ENCODE measurements at places on chromosomes 5 and 9. TPM values are rescaled to one million over a fixed set of nuclear protein-coding genes. Genes with fewer than 3 reads are reported as not detected.

DNA sequence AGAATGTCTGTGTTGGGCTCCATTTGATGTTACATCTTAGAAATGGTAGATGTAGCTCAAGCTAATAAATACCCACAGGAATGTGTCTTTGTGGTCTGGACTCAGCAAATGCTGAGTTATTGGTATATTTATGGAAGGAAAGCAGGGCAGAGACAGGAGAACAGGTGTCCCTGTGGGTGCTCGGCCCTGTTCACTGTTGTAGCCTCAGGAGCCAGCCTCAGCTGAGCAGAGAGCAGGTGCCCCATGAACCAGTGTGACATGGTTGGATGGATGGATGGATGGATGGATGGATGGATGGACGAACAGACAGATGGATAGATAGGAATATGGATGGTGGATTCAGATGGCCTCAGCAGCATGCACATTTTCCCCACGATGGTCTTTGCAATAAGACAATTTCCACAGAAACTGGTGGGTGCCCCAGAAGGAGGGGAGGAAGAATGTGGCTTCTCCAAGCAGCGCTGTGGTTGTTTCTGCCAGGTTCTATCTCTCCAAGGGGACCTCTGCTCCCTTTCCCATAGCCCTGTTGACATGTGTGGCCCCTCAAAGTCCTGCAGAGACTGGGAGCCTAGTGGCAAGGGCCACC, 8.2 kb upstream of the IRF1 start:
- no peaks in the 10 kb centered on the region for H3K27me3 ChIP-seq
- no peaks in the 10 kb centered on the region for H3K36me3 ChIP-seq
- H3K4me3 ChIP-seq, result no peak overlapping the region
- peaks cover 29% of the 10 kb centered on the region for H3K4me1 ChIP-seq
- no peak overlapping the region for H3K27ac ChIP-seq

DNA sequence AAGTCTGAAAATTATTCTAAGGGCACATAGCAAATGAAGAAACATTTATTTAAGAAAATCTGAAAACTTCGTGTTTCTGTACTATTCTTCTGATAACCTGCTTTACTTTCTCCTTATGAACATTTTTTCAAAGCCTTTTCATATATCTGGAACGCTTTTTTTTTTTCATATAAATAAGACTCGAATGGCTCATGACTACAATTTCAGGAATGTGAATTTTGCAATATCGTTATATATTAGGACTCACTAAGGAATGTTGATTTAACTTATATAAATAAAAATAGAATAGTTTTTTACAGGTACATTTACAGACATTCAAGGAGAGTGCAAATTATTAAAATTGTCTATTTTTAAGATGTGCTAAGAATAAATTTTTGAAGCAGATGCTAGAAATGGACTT, 42.9 kb downstream of the GPBP1 start:
- no peaks in the 10 kb centered on the region for H3K4me1 ChIP-seq
- no peak for DNase-seq
- H3K27ac ChIP-seq, result no peak overlapping the region
- H3K4me3 ChIP-seq, result no peak overlapping the region
- H3K36me3 ChIP-seq, result no peaks in the 10 kb centered on the region

GRCh38 chr9:1100945-1101344, 50.8 kb downstream of the DMRT2 start:
- H3K27ac ChIP-seq, result no peak overlapping the region
- H3K4me1 ChIP-seq, result no peaks in the 10 kb centered on the region
- DNase-seq, result peak; percentile 41
- H3K36me3 ChIP-seq, result no peaks in the 10 kb centered on the region

DNA sequence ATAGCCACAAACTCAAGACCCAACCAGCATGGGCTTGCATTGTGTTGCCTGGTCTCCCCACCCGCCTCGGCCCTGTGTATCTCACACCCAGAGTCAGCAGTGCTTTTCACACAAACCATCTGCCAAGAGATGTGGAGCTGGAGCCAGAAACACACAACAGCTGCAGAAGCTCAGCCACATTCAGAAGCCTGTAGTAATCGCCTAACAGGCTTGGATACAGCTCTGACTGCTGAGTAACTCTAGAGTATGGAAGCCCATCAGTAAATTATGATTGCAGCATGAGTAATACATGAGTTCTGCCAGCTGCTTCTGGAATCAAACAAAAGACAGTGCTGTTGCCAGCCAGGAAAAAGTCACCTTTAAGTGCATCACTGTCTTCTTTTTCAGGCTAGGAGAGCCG, 16.0 kb downstream of the TEK start:
- no peak overlapping the region for H3K4me3 ChIP-seq
- no peaks in the 10 kb centered on the region for H3K36me3 ChIP-seq
- no peak overlapping the region for H3K27ac ChIP-seq
- no peaks in the 10 kb centered on the region for H3K4me1 ChIP-seq

DNA sequence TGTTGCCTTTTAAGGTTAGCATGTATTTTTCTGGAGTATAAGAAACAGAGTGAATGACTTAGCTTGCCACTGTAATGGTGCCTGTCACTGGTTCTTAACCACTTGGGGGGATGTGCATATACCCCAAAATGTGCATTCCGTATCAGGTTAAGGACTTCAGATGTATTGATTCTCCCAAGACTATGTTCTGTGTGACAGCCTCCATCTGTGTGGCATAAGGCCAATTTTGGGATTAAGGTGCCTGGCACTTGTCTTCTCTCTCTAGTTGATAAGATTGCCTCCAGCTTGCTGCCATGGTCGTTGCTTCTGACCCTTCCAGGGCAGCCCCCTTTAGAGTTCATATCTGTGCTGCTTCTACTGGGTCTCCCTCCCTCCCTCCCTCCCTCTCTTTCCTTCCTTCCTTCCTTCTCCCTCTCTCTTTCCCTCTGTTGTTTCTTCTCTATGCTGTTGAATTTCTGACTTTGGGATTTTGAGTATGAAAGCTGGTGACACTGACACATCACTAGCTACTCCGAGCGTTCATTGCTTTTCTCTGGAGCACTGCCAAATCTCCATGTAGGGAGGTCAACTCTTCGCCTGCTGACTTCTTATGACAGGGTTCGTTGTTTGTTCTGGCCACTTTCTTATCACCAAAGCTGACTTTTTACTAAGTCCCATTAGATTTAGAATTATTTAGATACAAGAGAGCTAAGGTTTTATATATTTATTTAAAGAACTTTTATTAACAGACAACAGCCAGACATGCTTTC, 31.0 kb downstream of the TNFAIP8 start:
- no peak overlapping the region for H3K4me3 ChIP-seq
- no peaks in the 10 kb centered on the region for H3K36me3 ChIP-seq
- peak; percentile 31 for DNase-seq

- H3K4me3 ChIP-seq, result no peak overlapping the region
- DNase-seq, result no peak
- H3K4me1 ChIP-seq, result no peaks in the 10 kb centered on the region
- H3K36me3 ChIP-seq, result no peaks in the 10 kb centered on the region
These were observed 310.1 kb upstream of the MSX2 start for GRCh38 chr5:174414315-174414710.

GRCh38 chr9:84969084-84969483, 299.6 kb downstream of the NTRK2 start:
- H3K4me3 ChIP-seq, result no peak overlapping the region
- H3K27ac ChIP-seq, result no peak overlapping the region
- H3K4me1 ChIP-seq, result no peaks in the 10 kb centered on the region
- H3K27me3 ChIP-seq, result no peaks in the 10 kb centered on the region

DNA sequence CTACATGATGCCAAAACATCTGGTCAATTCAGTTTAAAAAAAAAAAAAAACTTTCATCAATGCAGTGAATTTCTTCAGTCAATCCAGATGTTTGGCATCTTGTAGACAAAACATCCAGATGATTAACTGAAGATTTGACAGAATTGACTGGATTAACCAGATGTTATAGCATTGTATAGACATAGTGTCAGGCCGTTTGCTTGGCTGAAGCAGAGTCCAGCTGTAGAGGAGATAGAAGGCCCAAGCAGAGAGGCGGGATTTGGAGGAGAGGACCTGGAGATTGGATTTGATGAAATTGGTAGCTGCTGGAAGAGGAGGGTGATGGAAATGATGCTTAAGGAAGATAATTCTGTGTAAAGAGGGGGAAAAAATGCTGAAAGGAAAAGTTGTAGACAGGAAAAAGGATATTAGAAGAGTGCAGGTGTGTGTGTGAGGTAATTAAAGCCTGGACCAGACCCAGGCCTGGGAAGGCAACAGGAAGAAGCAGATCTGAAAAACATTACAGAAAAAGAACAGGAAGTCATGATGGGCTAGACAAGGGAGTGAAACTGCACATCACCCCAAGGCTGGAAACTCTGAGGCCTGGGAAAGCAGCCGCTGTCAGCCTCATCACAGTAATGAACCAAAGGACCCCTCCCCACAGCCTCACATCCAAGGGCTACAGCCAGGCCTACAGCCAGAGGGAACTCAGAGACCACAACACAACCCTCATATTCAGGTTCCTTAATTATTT, 258.3 kb downstream of the CWC27 start:
- H3K4me3 ChIP-seq, result no peak overlapping the region
- H3K27ac ChIP-seq, result no peak overlapping the region
- DNase-seq, result no peak
- H3K27me3 ChIP-seq, result no peaks in the 10 kb centered on the region

DNA sequence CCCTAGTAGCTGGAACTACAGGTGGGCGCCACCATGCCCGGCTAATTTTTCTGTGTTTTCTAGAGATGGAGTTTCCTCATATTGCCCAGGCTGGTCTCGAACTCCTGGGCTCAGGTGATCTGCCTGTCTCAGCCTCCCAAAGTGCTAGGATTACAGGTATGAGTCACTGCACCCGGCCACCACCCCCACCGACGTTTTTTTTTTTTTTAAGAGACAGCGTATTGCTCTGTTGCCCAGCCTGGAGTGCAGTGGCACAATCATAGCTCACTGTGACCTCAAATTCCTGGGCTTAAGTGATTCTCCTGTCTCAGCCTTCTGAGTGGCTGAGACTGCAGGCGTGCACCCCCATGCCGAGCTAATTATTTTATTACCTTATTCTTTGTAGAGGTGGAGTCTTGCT, 38.2 kb downstream of the WDR70 start:
- no peak overlapping the region for H3K4me3 ChIP-seq
- H3K36me3 ChIP-seq, result peaks cover 46% of the 10 kb centered on the region
- DNase-seq, result no peak
- no peaks in the 10 kb centered on the region for H3K4me1 ChIP-seq
- H3K27me3 ChIP-seq, result no peaks in the 10 kb centered on the region

DNA sequence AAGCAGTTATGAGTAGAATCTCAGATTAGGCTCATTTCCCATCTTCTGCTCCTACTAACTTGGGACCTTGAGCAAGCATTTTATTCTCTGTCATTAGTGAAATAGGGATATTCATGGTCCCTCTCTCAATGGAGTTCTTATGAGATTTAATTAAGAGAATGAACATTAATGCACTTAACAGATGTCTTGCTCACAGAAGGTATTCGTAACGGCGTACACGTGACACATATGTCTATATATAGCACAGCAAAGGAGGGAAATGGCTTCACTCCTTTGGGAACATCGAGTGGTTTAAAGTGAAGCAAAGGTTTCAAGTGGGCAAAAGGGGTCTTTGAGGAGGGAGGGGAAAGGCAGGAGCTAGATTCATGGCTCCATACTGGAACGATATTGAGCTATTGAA, 24.6 kb downstream of the KDM4C start:
- H3K4me3 ChIP-seq, result no peak overlapping the region
- H3K27ac ChIP-seq, result no peak overlapping the region
- peaks cover 49% of the 10 kb centered on the region for H3K4me1 ChIP-seq
- no peaks in the 10 kb centered on the region for H3K36me3 ChIP-seq

DNA sequence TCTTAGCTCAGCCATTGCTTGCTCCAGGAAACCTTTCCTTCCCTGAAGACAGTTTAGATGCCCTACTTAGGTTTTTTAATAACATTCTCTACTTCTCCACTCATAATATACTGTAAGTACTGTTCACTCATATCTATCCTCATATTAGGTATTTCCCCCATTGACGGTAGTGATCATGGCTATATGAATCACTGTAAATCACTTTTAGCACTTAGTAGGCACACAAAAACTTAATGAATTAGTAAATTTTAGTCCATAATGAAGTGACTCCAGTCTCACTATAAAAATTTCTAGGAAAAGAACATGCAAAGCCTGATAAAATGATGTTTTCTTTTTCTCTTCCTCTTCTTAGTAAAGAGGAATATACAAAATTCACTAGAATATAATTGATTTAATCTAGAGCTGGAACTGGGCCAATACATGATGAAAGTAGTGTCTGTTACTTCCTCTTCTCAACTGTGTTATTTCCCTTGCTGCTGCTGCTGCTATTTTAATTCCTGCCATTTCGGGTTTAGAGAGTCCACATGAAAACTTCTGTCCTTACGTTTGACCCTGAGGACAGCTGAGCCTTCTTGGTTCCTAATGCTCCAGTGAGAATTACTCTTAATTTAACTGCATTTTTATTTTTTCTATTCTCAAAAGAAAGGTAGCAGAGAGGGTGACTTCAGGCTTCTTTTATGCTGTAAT, 73.5 kb downstream of the LNPEP start:
- H3K4me3 ChIP-seq, result no peak overlapping the region
- H3K27ac ChIP-seq, result no peak overlapping the region
- H3K36me3 ChIP-seq, result no peaks in the 10 kb centered on the region
- DNase-seq, result no peak

DNA sequence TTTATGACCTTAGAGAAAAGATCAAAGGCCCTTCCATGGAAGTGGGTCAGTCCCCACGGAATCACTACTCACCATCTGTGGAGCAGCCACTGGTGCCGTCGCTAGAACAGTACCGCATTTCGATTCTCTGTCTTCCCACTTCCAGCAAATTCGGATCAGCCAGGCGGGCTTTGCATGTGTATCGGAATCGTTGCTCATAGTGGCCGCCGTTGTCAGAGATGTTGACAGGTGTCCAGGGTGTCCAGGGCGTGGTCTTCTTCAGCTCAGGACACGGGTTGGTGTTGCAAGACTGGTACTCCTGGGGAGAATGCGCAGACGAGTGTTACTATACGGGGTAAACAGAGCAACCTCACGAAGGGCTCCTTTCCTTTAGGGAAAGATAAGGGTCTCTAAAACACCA, 479.5 kb downstream of the SEMA5A start:
- H3K4me1 ChIP-seq, result no peaks in the 10 kb centered on the region
- peaks cover 41% of the 10 kb centered on the region for H3K36me3 ChIP-seq
- H3K4me3 ChIP-seq, result no peak overlapping the region
- H3K27me3 ChIP-seq, result no peaks in the 10 kb centered on the region

DNA sequence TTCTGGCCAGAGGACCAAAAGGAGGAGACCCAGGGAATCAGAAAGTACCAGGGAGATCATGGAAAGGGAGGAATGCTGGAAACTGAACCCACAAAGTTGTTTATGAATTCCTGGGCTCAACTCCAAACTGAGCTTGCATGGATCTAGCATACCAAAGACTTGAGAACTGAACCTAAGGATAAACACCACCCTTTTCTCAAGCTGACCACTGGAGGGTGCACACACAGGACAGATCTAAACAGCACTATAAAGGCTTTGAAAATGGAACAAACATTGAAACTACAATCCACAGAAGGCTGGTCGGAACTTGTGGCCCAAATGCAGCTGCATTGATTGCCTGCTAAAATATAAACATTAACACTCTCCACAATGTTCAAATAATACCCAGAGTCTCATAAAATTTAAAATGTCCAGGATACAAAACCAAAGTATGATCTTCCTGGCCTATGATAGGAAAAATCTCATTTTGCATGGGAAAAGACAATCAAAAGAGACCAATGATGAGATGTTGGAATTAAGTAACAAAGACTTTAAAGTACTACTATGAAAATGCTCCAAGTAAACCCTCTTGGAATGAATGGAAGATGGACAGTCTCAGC, 15.6 kb upstream of the IRF1 start:
- peaks cover 9% of the 10 kb centered on the region for H3K4me1 ChIP-seq
- H3K4me3 ChIP-seq, result no peak overlapping the region
- no peaks in the 10 kb centered on the region for H3K27me3 ChIP-seq
- no peaks in the 10 kb centered on the region for H3K36me3 ChIP-seq

GRCh38 chr5:172779691-172780341, 8.8 kb upstream of the DUSP1 start:
- H3K4me3 ChIP-seq, result no peak overlapping the region
- H3K4me1 ChIP-seq, result peaks cover 35% of the 10 kb centered on the region
- no peak overlapping the region for H3K27ac ChIP-seq
- H3K27me3 ChIP-seq, result no peaks in the 10 kb centered on the region

FGD3 gene
- total RNA-seq, result 7.4 TPM

EIF4E1B gene
- total RNA-seq, result not detected

RNF183 gene
- not detected for total RNA-seq

Measured in tibial nerve (tissue), 4 donors.